ENCODE measurements at places on chromosomes 7 and 10.

GRCh38 chr7:157389951-157390730, 53.3 kb downstream of the DNAJB6 start:
- H3K27me3 ChIP-seq: no peaks in the 10 kb centered on the region
- peak overlapping the region; percentile 70 for H3K4me3 ChIP-seq
- H3K4me1 ChIP-seq: peaks cover 24% of the 10 kb centered on the region
- peak overlapping the region; percentile 34 for H3K27ac ChIP-seq

- no peak for DNase-seq
- no peaks in the 10 kb centered on the region for H3K36me3 ChIP-seq
- H3K27me3 ChIP-seq: no peaks in the 10 kb centered on the region
- H3K27ac ChIP-seq: no peak overlapping the region
- H3K4me3 ChIP-seq: no peak overlapping the region
These were observed 309.8 kb upstream of the KIAA1217 start for GRCh38 chr10:23899166-23899565.

GRCh38 chr10:133179651-133180050, 19.6 kb downstream of the KNDC1 start:
- no peak for DNase-seq
- no peaks in the 10 kb centered on the region for H3K36me3 ChIP-seq
- no peaks in the 10 kb centered on the region for H3K27me3 ChIP-seq
- H3K27ac ChIP-seq: no peak overlapping the region
- H3K4me1 ChIP-seq: no peaks in the 10 kb centered on the region

GRCh38 chr10:71414359-71414758, 17.6 kb downstream of the CDH23 start:
- DNase-seq: no peak
- no peaks in the 10 kb centered on the region for H3K36me3 ChIP-seq
- H3K27ac ChIP-seq: no peak overlapping the region
- H3K27me3 ChIP-seq: peaks cover 6% of the 10 kb centered on the region
- no peak overlapping the region for H3K4me3 ChIP-seq

- DNase-seq: no peak
- H3K4me1 ChIP-seq: peaks cover 11% of the 10 kb centered on the region
- no peak overlapping the region for H3K27ac ChIP-seq
- no peak overlapping the region for H3K4me3 ChIP-seq
- H3K27me3 ChIP-seq: no peaks in the 10 kb centered on the region
These were observed 1.0 kb upstream of the NKX6-2 start for GRCh38 chr10:132786884-132787494.

DNA sequence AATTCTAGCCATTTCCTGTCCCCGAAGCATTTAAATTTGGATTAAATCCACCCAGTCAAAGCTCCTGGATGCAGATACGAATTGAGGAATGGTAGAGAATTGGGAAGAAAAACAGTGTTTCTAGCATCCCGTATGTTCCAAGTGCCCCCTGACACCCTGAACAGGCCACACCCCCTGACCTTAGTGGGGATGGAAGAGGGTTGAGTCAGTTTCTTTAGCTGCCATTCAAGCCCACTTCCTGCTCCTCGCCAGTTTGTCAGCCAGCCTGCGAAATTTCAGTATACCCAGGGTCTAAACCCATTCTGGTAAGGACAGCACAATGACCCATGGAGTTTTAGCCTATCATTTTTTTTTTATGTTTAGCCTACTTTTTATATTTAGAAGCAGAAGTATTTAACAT, 101.1 kb downstream of the PKD1L1 start:
- no peaks in the 10 kb centered on the region for H3K36me3 ChIP-seq
- no peak for DNase-seq
- no peak overlapping the region for H3K4me3 ChIP-seq
- H3K27me3 ChIP-seq: no peaks in the 10 kb centered on the region

DNA sequence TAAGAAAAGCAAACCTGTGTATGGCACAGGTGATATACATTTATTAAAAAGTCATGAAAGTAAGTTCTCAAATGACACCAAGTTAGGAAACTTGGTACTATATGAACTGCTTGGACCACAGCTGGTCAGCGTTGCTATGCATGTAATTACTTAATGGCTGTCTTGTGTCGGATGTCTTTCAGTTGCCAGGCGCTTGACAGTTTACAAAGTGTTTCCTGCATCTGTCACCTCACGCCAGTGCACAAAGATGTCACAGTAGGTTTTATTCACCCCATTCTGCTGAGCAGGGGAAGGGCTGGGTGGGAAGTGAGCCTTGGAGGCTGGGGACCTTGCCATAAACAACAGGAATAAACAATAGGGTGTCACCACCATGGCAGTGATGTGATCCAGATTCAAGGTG, 35.8 kb downstream of the ADAM12 start:
- no peaks in the 10 kb centered on the region for H3K4me1 ChIP-seq
- no peak overlapping the region for H3K27ac ChIP-seq
- no peak for DNase-seq
- no peaks in the 10 kb centered on the region for H3K27me3 ChIP-seq
- no peak overlapping the region for H3K4me3 ChIP-seq

GRCh38 chr10:27446091-27446918, 57.8 kb upstream of the RAB18 start:
- no peaks in the 10 kb centered on the region for H3K4me1 ChIP-seq
- H3K4me3 ChIP-seq: no peak overlapping the region
- DNase-seq: peak; percentile 40

- peaks cover 7% of the 10 kb centered on the region for H3K4me1 ChIP-seq
- H3K4me3 ChIP-seq: no peak overlapping the region
- H3K27me3 ChIP-seq: no peaks in the 10 kb centered on the region
- DNase-seq: no peak
These were observed 7.6 kb upstream of the BPGM start for GRCh38 chr7:134639061-134639460.

DNA sequence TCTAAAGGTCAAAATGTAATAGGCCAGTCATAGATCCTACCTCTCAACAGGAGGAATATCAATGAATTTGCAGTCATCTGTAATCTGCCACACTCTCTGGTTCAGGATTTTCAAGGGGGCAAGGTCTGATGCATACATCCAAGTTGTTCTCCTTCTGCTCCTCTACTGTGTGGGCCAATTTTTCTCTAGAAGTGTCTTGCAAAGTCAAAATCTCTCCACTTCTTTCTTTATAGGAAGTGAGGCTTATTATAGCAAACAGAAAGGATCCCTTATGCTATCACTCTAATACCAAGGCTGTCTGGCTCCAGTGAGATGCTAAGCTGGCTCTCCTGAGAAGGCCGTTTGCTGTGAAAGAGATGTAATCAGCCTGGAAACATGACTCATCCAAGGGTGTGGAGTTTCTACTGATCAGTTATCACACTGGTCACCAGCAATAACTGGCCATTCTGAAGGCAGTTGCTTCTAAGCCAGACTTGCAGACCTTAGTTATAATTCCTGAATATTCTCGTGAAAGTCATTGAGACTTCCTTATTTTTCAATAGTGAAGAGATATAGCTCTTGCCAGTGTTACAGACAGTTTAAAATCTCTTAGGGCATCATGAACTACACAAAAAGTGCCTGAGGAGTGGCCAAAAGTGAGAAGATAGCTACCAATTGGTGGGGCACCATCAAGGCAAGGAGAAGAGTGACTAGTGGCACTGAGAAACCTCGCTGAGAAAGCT, 43.2 kb upstream of the LRGUK start:
- DNase-seq: no peak
- H3K27ac ChIP-seq: no peak overlapping the region
- no peaks in the 10 kb centered on the region for H3K4me1 ChIP-seq
- H3K36me3 ChIP-seq: no peaks in the 10 kb centered on the region

- no peak overlapping the region for H3K4me3 ChIP-seq
- no peaks in the 10 kb centered on the region for H3K4me1 ChIP-seq
- H3K27me3 ChIP-seq: peaks cover 2% of the 10 kb centered on the region
- no peaks in the 10 kb centered on the region for H3K36me3 ChIP-seq
- H3K27ac ChIP-seq: no peak overlapping the region
These were observed 8.9 kb upstream of the TSPAN13 start for GRCh38 chr7:16744518-16745250.

GRCh38 chr7:134694299-134694698, 47.6 kb downstream of the BPGM start:
- H3K27me3 ChIP-seq: no peaks in the 10 kb centered on the region
- H3K36me3 ChIP-seq: no peaks in the 10 kb centered on the region
- H3K4me3 ChIP-seq: no peak overlapping the region

GRCh38 chr10:77328272-77328816, 309.3 kb downstream of the KCNMA1 start:
- no peaks in the 10 kb centered on the region for H3K4me1 ChIP-seq
- DNase-seq: no peak

GRCh38 chr10:2949948-2950354, 117.4 kb upstream of the PFKP start:
- H3K4me3 ChIP-seq: peak overlapping the region; percentile 51
- H3K27ac ChIP-seq: no peak overlapping the region
- DNase-seq: no peak
- no peaks in the 10 kb centered on the region for H3K36me3 ChIP-seq
- H3K4me1 ChIP-seq: peaks cover 14% of the 10 kb centered on the region
- H3K27me3 ChIP-seq: no peaks in the 10 kb centered on the region

DNA sequence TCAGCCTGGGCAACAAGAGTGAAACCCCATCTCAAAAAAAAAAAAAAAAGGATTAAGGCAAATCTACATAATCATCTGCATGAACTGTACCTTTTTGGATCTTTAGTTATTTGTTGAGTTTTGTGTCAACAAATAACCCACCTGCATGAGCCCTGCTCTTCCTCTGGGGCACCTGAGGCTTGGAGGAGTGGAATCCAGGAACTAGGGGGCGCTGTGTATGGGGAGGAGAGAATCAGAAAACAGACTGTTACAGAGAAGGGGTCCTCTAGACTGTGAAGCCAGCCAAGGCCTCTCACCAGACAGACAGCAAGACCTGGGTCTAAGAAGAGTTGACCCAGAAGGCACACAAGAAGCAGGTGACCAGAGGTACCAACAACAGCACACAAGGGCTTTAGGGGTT, 682.8 kb upstream of the NRP1 start:
- no peaks in the 10 kb centered on the region for H3K4me1 ChIP-seq
- no peaks in the 10 kb centered on the region for H3K27me3 ChIP-seq
- H3K36me3 ChIP-seq: no peaks in the 10 kb centered on the region
- H3K4me3 ChIP-seq: no peak overlapping the region

DNA sequence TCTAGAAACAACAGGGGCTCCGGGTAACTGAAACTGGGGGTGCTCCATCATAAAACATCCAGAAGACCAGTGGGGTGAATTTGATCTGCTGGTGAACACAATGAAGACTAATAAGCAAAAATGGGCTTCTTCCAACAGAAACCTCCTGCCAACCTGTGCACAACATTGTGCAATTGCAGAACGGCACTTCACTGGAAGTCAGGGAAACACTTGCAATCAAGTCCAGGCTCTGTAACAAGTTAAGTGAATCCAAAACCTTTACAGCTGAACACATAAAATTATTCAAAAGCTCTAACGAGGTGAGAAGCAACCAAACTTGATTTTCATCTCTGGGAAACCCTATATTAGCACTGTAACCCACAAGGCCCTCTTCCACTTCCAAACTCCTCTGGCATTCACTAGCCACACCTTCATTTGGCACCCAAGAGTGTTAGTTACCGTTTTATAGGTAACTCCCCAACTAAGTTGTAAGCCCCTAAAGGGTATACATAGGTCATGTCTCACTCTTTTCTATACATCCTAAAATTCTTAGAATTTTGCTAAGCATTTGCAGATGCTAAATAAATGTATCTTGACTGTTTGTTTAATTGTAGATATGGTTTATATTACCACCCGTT, 22.0 kb downstream of the IMMP2L start:
- H3K4me1 ChIP-seq: no peaks in the 10 kb centered on the region
- no peak overlapping the region for H3K4me3 ChIP-seq
- H3K27ac ChIP-seq: no peak overlapping the region
- DNase-seq: no peak
- no peaks in the 10 kb centered on the region for H3K36me3 ChIP-seq

DNA sequence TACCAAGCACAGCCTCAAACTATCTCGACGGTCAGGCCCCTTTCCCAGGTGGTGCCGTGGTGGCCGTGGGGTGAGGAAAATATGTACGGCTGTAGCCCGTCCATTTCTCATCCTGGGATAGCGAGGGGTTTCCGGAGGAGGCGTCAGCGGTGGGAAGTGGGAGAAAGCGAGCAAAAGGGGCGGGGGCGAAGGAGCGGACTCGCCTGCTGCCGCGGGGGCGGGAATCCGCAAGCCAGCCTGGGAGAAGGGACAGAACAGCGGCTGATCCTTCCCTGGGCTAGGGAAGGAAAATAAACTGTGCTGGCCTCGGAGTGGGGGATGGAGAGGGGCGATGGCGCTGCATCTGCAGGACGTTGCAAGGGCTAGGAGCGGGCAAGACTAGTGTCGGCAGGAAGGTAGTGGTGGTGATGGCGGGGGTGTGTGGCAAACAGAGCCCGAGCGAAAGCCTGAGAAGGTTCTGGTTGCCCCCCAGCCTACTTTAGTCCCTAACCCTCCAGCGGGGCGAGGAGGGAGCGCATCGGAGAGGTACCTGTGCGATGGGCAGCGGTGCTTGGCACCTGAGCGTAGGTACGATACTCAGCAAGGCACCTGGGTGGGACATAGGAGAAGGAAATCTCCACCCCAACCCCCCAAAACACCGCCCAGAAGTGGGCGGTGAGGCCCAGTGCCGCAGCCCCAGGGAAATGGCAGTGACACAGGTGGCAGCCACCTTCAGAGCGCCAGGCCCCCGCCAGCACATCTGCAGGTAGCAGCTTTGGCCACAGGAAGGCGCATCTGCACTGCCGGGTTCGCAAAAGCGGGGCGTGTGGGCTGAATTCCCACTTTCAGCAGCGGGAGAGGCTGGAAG, 49.9 kb upstream of the STEAP1B start:
- H3K4me3 ChIP-seq: no peak overlapping the region
- DNase-seq: peak; percentile 16
- no peaks in the 10 kb centered on the region for H3K36me3 ChIP-seq
- peaks cover 10% of the 10 kb centered on the region for H3K27me3 ChIP-seq
- H3K27ac ChIP-seq: no peak overlapping the region
- no peaks in the 10 kb centered on the region for H3K4me1 ChIP-seq

DNA sequence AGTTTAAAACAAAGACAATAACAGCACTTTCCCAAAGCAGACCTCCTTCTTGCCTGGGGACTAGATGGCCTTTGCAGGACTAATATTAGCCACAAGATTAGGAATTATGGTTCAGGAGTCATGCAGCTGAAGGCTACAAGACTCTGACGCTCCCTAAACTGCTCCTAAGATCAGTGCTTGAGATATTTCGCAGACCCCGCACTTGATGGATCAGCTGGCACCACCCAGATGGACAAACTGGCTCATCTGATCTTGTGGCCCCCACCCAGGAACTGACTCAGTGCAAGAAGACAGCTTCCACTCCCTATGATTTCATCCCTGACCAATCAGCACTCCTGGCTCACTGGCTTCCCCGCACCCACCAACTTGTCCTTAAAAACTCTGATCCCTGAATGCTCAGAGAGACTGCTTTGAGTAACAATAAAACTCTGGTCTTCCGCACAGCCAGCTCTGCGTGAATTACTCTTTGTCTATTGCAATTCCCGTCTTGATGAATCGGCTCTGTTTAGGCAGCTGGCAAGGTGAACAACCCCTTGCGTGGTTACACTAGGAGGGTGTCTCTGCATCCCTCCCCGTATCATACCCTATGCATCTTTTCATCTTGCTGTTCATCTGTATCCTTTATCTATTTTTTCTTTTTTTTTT, 26.9 kb upstream of the NRBF2 start:
- no peaks in the 10 kb centered on the region for H3K27me3 ChIP-seq
- H3K36me3 ChIP-seq: no peaks in the 10 kb centered on the region
- H3K27ac ChIP-seq: no peak overlapping the region
- no peaks in the 10 kb centered on the region for H3K4me1 ChIP-seq

GRCh38 chr7:51611937-51612336, 295.3 kb upstream of the COBL start:
- H3K4me1 ChIP-seq: no peaks in the 10 kb centered on the region
